ENCODE measurements at places on chromosomes 13 and 19.

- no peak for DNase-seq
Measured at GRCh38 chr13:77779552-77780272, 82.2 kb downstream of the SLAIN1 start.

DNA sequence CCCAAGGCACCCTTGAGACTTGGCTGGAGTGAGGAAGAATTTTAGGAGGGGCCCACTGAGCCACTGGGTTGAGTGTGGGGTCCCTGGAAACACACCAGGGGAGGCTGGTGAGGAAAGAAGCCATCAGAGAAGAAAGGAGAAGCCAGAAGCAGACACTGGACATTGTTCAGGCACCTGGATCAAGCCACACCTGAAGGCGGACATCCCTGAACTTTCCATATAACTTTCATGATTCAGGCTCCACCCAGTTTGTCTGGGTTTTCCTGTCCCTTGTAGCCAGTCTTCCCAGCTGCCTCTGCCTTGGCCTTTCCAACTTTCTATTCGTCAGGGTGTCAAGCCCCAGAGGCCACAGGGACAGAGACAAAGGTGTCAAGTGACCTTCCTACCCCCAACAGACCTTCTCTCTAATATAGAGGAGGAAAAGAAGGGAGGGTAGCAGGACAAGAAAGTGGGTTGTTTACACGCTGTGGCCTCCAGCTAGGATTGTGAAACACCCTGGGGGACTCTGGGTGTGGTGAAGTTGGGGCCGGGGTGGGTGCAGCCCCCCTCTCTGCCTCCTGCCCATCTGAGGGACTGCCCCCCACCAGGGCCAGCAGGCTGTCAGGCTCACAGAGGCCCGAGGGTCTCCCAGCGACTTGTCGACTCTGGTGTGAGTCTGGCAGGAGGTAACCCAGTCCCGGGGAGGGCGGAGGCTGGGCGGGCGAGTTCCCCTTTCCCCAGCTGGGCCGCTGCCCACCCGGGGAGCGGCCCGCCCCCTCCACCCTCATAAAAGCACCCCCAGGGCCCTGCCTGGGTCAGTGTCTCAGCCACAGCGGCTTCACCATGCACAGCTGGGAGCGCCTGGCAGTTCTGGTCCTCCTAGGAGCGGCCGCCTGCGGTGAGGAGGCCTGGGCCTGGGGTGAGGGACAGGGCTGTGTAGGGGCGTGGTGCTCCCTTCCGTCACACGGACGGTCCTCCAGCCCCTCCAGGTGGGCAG, at the start of gene CFD:
CFD (plus strand) TSS at position 797 of the 976 bp plus-strand sequence; CDS start at position 823, 26 bp downstream.
- no peak for DNase-seq

- DNase-seq, result no peak
Measured at GRCh38 chr13:73924607-73925006, 209.6 kb downstream of the KLF12 start.

GRCh38 chr13:41382431-41382830, 71.4 kb downstream of the NAA16 start:
- DNase-seq, result no peak

- DNase-seq, result no peak
Measured at GRCh38 chr13:102617697-102618350, 21.0 kb downstream of the TPP2 start.
